ENCODE measurements at places on chromosomes 3 and 15.

DNA sequence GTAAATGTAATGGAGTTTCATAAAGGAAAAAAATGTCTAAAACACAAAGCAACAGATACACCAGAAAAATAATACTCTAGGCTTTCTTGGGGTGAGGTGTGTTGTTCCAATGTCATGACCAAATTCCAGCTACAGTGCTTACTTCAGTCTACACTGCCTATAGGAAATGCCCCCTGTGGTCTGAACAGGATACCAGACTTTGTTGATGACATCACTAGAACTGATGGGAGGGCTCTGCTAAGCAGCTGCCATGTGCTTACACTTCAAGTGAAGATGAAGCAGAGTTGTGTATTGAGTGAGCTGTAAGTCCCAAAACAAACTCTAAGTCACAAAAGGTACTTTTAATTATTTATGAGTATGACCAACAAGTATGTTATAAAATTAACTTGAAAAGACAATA lies 456.1 kb upstream of the IL12A start:
- DNase-seq, result peak; percentile 8

DNA sequence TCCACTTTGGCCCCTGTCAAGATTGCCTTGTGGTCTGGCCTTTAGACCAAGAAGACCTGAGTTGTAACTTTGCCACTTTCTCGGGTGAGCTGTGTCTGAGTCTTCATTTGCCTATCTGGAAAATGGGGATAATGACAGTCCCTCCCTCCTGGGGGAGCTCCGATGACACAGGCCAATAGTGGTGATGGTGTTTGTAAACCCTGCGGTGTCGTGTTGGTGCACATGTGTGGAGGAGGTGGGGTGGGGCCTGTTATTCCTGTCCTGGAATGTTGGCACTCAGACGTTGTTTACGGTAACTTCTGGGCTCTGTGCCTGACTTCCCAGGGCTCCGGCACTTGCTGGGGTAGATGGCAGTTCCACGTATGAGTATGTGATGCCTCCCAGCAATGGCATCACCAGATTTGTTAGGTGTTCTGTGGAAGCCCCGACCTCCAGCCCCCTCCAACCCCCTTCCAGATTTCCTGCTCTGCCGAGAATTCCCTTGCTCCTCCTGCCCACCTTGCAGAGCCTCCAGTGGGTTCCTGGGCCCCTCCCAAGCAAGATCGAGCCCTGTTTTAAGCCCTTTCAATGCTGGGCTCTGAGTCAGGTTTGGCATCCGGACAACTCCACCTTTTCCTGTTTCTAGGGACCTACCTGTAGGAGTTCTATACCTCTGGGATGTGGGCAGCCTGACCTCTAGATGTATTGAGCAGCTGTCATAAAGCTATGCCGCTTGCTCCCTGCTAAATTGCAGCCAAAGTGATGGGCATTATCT lies 31.4 kb downstream of the HRH1 start:
- DNase-seq, result peak; percentile 92

- DNase-seq, result no peak
Observed at GRCh38 chr3:102722317-102722716, 287.5 kb downstream of the ZPLD1 start.

- DNase-seq, result peak; percentile 35
Observed at GRCh38 chr15:73936181-73936580, 9.9 kb downstream of the LOXL1 start.

DNA sequence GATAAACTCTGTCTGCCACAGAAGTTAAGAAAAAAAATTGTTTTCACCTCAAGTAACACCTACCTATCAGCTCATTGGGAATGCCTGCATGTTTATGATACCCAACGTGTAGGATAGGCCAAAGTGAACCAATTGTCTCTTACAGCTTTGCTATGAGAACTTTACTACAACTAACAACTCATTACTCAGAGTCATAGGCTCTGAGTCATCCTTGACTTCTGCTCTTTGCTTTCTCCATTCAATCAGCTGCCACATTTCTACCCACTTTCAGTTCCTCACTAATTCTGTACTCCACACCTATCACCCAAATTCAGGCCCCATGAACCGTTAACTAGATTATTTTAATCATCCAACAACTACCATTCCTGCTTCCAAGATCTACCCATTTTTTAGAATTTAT lies 843.9 kb downstream of the TUSC7 start:
- peak; percentile 15 for DNase-seq

DNA sequence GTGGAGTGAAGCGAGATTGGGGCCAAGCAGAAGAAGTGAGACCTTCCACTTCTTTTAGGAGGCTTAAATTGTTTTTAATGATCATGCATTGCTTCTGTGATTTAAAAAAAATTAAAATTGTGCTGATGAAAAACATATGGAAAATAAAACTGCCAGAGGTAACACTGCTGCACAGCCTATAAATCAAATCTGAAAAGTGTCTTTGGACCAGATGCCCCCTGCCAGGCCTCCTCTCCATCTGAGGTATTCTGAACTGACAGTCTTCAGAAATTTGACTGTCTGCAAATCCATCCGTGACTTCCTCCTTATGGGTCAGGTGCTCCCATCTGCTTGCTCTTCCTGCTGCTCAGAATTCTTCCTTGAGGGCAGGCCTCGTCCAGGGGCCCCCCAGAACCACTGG lies 108.5 kb upstream of the NR2E3 start:
- DNase-seq, result no peak

GRCh38 chr3:170054204-170054603 lies 16.4 kb downstream of the GPR160 start:
- DNase-seq, result no peak

GRCh38 chr3:62755285-62755684 lies 119.9 kb downstream of the CADPS start:
- peak; percentile 6 for DNase-seq

DNA sequence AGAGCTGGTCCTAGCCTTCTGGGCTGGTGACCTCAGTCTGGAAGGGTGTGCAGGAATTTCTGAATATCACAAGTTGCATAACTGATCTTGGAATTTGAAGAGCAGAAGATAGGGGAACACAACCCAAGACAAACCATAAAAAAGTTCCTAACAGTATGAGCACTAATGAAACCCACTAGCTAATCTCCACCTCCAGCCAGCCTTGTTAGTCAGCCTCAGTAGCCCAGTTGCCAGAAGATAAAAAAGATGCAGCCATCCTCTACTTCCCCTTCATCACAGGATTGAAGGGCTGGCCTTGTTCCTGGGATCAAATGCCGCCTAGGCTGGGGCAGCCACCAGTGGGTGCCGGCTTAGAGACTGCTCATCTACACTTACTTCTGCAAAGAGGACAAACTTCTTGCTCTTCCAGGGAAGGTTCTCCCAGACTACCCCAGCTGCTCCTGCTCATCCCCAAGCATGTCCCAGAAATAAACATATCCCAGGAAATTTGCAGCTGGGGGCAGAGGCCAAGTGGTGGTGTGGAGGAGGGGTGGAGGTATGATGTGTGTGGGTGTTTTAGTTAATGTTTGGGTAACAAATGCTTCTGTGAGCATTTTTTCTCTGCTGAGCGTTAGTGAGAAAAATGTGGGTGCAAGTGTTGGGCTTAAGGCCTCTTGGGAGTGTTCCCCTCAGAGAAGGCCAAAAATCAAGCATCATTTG lies 9.2 kb upstream of the ITGA11 start:
- peak; percentile 44 for DNase-seq

DNA sequence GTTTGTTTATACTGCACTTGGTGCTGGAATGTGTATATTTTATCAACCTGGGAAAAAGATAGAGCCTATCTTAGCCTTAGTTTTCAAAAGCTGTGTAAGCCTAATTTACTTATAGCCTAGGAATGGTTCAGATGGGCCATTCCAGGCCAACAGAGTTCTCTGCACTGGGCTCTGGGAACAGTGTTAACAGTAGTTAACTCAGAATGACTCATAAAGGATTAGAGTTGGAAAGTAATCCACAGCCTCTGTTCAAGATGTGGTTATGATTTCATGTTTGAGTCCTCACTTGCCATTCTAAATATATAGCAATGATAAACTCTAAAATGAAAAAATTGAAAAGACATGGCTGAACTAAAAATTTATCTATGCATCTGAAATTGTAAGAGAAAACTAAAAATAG lies 22.6 kb upstream of the PEX5L start:
- DNase-seq, result peak; percentile 30

DNA sequence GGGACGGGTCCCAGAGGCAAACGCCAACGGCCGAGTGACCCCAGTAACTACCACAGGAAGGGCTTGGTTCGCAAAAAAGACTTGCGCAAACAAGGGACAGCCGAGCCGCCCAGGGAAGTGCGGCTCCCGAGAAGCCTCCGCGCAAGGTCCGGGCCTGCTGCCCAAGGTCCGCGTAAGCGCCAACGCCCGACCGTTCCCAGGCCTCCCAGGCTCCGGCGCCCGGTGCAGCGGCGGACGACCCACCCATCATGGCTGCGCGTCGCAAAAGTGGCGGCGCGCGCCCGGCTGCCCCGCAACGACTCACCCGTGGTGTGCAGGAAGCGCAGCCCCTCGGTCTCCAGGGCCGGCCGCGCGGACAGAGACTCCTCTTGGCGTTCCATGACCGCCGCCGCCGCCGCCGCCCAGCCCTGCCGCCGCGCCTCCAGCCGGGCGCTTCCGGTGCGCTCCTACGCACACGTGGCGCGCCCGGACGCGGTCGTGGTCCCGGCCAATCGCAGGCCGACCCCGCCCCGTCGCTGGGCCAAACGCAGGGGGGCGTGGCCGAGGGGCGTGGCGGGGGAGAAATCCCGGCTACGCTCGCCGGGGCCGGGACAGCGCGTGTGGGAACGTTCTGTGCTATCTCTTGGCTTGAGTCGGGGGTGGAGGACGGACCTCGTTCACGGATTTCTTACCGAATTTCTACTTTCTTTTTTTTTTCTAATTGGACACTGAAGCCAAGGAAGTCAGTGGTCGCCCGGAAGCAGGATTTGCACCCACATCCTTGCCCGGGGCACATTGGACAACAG lies at the start of gene SELENOS:
TSS of gene SELENOS (minus strand) at position 448 of the 785 bp plus-strand sequence. CDS start at position 380, 68 bp downstream.
- peak; percentile 92 for DNase-seq

- DNase-seq, result no peak
Observed at GRCh38 chr3:10602769-10603768, 97.7 kb upstream of the ATP2B2 start.

- DNase-seq, result no peak
Observed at GRCh38 chr3:28502397-28502937, 153.8 kb upstream of the AZI2 start.

- DNase-seq, result no peak
Observed at GRCh38 chr15:36977659-36978058, 122.7 kb downstream of the MEIS2 start.

DNA sequence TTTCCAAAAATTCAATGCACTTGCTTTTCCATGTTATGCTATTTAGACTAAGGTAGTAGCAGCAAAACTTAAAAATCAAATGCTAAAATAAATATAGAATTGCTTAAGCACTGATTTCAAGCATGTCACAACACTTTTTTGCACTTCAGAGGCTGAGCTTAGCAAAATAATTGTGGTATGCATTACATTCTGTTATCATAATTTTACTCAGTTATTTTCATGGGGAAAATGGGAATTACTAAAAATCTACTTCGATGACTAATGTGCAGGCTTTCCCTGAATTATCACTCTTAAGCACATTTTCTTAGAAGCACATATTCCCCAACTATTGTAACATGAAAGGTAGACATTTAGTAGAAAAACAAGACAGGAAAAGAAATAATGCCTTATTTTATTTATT lies 322.4 kb upstream of the CBLB start:
- DNase-seq, result peak; percentile 54

DNA sequence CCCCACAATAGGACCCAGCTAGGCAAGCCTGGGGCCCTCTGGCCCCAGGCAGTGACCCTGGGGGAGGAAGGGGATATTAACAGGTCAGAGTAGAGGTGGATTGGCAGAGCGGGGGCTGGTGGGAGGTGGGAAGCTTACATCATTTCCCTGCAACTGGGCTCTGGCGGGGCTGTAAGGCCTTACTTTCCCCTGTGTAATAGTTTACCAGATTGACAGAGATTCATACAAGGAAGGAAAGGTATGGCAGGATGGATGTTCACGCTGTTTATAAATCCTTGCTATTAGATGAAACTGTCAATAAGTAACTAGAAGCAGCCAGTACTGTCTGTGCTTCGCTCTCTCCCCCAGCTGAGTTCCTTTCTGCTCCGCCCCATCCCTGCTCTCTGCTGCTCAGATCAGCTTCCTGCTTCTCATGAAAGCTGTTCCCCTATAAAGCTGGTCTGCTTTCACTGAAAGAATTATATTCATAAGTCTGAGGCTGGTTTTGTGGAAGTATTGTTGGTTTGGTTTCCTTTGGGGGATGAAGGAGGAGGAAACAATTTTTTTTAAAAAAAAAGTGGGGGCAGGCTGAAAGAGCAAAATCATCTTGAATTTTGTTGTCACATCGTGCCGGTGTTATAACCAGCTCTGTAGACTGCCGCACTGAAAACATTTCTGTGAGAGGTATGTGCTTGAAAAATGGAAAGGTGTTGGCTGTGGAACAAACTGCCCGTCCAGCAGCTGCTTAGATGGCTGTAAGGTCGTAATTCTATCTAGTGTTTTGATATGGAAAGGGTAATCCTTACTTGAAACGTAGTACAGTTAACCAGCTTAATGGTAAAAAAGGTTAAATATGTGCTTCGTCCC lies 76.4 kb downstream of the BBX start:
- DNase-seq, result peak; percentile 51

DNA sequence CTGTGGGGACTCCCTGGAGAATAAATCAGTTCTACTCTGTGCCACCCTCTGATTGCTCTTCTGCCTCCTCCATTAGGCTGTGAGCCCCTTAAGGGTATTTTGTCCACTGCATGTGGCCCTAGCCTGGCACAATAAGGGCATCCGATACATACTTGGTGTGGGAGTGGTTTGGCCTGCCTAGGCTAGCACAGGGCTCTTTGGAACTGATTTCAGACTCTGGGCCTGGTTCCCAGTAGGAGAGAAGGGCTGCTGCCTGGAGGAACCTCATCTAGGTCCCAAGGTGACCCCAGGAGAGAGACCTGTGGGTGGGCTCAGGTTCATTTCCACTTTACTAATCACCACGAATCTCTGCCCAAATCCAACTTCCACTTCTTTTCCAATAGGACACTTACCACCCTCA lies 5.3 kb upstream of the CTDSPL start:
- DNase-seq, result no peak

DNA sequence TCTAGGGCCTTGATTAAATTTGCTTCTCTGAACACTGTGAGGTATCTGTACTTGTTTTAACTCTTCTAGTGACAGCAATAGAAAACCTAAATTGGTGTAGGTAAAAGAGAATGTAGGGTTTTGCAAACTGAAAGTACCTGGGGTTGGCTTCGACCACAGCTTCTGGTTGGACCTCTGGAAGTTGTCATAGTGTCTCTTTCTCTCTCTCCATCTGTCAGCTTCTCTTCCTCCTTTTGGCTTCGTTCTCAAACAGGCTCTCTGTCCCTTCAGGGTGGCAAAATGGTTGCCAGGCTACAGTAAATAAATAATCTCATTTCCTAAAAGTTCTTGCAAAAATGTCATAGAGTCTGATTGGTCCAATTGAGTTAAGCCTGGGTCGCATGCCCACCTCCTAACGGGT lies 149.3 kb upstream of the CTDSPL start:
- no peak for DNase-seq

DNA sequence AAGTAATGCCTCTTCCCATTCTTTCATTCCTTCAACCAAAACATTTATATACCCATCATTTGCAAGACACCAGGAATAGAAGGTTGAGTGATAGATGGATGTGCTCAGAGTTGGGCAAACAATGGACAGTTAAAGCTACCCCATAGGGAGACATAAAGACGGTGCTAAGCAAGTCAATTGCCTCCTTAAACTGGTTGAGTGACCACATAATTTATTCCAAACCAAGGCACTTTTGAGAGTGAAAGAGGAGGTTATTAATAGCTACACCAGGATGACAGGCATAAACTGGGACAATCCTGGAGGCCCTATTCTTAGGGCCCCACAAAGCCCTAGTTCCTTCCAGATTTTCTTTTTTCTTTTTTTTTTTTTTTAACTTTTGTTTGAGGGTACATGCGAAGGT lies 21.4 kb upstream of the DYNC1LI1 start:
- DNase-seq, result no peak

- DNase-seq, result no peak
Observed at GRCh38 chr3:151402349-151402748, 17.8 kb upstream of the P2RY12 start.

GRCh38 chr15:39788108-39788507 lies 5.5 kb upstream of the FSIP1 start:
- no peak for DNase-seq
